ENCODE measurements at places on chromosomes 11 and 22.

GRCh38 chr11:4699697-4700435 is 2.2 kb upstream of the OR51E2 start:
- no peak for DNase-seq

DNA sequence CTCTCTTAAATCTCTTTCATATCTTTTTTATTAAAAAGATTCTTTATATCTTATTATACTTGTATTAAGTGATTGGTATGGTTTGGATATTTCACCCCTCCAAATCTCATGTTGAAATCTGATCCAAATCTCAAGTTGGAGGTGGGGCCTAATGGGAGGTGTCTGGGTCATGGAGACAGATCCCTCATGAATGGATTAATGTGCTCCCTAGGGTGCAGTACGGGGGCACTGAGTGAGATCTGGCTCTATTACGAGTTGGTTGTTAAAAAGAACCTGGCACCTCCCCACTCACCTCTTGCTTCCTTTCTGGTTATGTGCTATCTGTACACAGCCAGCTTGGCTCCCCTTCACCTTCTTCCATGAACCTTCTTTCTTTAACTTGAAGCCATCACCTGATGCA is 149.6 kb downstream of the CWF19L2 start:
- DNase-seq, result no peak

DNA sequence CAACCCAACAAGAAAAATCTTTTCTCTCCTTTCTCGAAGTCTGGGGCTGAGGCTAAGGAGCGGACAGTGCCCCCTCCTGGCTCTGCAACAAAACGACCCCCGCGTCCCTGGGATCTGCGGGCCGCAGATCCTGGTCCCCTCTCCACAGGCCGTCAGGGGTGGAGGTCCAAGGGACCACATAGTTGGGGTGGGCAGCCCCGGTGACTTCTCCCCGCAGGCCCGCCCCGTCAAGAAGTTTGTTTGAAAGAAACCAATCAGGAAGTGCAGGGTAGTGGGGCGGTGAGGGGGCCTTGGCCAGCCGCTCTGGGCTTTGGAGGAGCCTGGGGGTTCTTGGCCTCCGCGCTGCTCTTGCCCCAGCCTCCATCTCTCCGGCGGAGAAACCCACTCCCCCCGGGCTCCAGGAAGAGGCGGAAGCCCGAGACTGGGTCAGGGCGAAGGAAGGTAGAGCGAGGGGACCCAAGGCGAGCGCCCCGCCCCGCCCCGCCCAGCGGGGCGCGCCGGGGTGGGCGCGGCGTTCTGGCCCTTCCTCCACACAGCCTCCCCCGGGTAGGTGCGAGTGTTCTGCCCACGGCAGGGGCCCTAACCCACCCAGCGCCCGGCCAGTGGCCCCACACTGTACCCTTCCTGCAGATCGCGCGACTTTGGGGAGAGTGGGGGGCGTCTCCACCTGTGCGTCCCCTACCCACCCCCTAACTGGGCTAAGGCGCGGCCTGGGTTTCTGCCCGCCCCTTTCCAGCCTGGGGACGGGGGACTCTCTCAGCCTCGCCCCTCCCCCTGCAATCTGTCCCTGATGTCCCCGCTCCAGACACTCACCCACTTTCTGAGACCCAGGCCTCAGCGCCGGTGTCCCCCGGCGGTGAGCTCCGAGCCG is 1.3 kb downstream of the TP53I11 start:
- peak; percentile 53 for DNase-seq

- DNase-seq, result peak; percentile 23
Measured at GRCh38 chr11:64100360-64100759, 64.6 kb downstream of the FLRT1 start.

DNA sequence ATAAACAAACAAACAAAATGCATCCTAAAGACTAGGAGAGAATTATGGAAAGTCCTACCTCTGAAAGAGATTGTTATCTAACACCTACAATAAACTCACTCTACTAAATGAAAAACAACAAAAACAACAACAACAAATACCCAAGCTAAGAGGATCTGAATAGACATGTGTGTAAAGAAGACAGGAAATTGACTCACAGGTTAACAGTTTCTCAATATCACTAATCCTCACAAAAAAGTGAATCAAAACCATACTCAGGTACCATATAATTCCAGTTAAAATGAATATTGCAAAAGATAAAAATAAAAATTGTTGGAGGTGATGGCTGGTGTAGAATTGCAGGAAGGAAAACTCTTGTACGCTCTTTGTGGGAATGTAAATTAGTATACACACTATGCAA is 110.4 kb upstream of the TOP3B start:
- DNase-seq, result no peak

- DNase-seq, result peak; percentile 80
Measured at GRCh38 chr11:120182790-120183491, 27.9 kb upstream of the OAF start.

DNA sequence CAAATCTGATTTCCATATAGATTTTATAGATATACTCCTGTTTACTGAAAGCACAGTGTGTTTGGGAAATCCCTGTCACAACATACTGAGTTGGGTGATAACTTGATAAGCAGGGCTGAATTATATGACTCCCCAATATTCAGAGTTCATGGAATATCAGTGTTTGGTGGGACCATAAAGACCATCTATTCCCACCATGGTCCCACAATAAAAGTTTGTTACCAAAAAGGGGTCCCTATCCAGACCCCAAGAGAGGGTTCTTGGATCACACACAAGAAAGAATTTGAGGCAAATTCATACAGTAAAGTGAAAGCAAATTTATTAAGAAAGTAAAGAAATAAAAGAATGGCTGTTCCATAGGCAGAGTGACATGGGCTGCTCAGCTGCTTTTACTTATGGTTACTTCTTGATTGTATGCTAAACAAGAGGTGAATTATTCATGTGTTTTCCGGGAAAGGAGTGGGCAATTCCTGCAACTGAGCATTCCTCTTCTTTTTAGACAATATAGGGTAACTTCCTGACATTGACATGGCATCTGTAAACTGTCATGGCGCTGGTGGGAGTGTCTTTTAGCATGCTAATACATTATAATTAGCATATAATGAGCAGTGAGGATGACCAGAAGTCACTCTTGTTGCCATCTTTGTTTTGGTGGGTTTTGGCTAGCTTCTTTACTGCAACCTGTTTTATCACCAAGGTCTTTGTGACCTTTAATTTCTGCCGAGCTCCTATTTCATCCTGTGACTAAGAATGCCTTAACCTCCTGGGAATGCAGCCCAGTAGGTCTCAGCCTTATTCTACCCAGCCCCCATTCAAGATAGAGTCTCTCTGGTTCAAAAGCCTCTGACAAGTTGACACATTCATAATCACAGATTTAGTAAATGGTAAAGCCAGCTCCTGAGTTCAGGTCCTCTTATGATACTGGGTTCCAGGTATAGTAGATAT is 240.6 kb upstream of the PDGFD start:
- DNase-seq, result no peak

GRCh38 chr11:73547706-73548595 is 50.0 kb downstream of the FAM168A start:
- DNase-seq, result no peak

- DNase-seq, result no peak
Measured at GRCh38 chr11:32023370-32024305, 67.2 kb upstream of the RCN1 start.

- no peak for DNase-seq
Measured at GRCh38 chr11:19552161-19552560, 160.5 kb upstream of the NAV2 start.

DNA sequence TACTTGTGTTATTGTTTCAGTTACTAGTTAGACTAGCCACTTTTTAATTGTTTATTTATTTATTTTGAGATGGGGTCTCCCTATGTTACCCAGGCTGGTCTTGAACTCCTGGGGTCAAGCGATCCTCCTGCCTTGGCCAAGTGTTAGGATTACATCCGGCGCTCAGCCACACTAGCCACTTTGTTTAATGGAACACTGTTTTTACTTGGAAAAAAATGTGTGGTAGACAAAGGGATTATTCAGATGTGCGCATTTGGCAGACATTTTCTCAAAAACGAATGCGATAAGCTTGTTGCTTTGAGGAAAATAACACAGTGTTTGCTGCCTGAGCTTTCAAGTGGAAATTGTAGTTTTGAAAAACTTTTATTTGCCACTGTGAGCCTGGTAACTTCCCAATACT is 51.0 kb downstream of the CTNND1 start:
- DNase-seq, result no peak

GRCh38 chr11:69978841-69979614 is 99.1 kb upstream of the ANO1 start:
- DNase-seq, result no peak

- DNase-seq, result no peak
Measured at GRCh38 chr11:102323542-102324251, 6.4 kb downstream of the BIRC3 start.

GRCh38 chr11:12859872-12860657 is 149.1 kb upstream of the RASSF10 start:
- no peak for DNase-seq

GRCh38 chr22:47307822-47308221 is 545.4 kb downstream of the TBC1D22A start:
- no peak for DNase-seq

DNA sequence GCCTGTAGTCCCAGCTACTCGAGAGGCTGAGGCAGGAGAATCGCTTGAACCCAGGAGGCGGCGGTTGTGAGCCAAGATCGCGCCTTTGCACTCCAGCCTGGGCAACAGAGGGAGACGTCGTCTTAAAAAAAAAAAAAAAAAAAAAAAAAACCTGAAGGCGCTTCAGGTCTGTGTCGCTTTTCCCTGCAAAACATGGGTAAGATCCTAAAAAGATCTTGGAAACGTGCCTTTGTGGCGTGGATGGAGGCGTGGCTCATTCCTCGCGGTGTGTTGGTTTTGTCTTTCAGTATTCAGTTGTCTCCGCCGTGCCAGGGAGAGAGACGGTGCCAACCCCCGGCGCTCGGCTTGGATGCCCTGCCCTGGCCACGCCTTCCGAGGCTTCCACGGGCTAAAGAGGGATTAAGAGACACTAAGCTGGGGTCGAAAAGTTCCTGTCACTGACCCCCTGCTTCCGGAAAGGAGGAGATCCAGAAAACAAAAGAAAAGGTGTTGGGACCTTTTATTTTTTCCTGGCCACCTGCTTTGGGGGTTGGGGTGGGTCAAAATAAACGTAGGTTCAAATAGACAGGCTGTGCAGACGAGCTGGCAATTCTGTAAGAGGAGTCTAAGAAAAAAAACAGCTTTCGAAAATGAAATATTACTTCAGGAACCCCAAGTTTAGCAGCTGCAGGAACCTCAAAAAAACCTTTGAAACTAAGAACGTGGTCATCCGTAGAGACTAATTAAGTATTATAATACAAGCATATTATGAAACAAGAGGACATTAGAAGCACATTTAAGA is 1.1 kb upstream of the SLC35F2 start:
- peak; percentile 80 for DNase-seq

DNA sequence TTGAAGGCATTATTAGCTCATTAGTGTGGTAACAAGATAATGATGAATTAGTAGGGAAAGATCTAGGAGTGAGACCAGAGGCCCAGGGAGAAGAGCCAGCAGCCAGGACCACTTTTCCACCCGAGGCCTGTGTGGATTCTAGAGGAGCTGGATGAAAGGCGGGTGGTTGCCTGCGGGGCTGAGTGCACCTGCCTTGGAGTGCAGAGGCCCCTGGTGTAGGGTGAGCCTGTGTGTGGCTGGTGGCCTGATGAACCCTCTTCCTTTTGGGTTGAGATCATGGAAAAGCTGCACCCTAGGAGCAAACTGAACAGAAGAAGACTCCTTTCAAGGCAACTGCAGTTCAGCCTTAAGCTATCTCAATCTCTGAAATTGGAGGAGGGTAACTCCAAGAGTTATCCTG is 5.9 kb upstream of the TP53AIP1 start:
- no peak for DNase-seq

GRCh38 chr22:47839595-47840227 is 1077.3 kb downstream of the TBC1D22A start:
- DNase-seq, result no peak

DNA sequence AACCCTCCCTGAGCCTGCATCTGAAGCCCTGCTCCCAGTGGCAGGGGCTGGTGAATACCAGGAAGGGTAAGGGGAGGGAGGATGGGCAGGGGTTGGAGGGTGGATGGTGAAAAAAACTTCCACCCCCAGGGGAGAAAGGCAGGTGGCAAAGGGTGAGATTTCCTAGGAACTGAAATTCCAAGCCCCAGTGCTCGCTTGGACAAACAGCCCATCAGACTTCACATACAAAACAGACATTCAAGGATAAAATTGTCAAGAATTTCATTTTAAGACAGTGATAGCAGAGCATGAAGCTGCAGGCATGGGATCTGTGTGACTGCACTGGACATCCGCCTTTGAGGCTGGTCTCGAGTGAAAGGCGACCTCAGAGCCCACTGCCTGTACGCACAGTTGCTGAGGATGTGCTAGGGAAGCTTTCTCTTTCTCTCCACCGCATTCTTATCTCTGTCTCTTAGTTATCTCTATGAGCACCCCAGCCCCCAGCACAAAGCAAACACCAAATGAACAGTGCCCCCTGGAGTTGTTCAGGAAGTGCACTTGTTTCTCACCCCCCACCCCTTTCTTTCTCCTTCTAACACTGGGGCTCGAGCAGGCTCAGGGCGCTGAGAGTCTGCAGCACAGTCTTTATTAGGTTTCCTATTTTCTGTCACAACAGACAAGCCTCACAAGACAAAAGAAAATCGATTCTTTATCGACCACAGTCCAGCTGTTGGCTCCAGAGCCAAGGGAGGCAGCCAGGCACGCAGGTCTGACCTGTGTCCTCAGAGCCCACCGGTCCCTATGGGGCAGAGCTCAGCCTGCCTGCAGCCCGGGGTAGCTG is 237.3 kb upstream of the NCAM1 start:
- no peak for DNase-seq

DNA sequence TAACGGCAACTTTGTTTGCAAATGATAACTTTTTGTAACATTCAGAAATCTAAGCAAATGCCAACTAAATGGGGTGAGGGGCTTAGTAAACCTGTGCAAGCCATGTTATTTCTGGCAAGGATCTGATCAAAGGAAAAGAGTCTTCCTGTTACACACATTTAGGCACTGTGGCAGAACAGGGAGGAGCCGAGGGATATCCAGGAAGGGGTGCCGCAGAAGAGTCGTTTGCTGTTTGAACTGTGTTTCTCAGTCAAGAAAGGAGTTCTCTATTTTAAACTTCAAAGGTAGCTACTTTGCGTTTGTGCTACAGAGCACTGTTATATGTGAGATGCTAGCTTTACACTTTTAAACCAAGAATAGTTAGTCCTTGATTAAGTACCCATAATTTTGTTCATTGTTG is 175.5 kb downstream of the ETS1 start:
- no peak for DNase-seq

- no peak for DNase-seq
Measured at GRCh38 chr22:40031766-40032470, 37.2 kb downstream of the FAM83F start.

DNA sequence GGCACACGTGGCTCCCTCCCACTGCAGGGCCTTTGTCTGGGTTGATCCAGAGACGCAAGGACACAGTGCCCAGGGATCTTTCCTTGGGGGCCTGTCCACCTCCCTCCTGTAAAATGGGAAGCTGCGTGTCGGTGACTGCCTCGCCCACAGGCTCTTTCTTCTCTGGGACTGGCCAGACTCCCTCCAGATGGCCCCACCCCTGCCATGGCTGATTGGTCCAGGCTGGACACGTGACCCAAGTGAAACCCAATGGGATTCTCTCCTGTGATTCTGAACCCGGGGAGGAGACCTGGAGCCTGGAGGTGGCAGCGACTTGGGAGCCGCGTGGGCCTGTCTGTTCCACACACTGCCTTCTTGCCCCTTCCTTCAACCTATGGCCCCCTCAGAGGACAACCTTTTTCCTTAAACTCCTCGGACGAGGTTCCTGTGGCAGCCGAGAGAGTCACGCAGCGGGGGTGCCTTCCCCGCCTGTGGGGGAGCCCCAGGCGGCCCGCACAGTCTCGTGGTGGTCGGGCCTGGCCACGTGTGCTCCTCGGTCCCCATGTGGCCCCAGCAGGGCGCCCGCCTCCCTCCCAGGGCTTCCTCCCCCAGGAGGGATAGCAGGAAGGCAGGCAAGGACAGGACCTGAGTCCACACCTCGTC is 12.4 kb upstream of the MPPED1 start:
- DNase-seq, result no peak
